ENCODE measurements at places on chromosomes 3 and 15.

- no peak for DNase-seq
These were observed 475 bp downstream of the SPSB4 start for GRCh38 chr3:141051443-141052200.

DNA sequence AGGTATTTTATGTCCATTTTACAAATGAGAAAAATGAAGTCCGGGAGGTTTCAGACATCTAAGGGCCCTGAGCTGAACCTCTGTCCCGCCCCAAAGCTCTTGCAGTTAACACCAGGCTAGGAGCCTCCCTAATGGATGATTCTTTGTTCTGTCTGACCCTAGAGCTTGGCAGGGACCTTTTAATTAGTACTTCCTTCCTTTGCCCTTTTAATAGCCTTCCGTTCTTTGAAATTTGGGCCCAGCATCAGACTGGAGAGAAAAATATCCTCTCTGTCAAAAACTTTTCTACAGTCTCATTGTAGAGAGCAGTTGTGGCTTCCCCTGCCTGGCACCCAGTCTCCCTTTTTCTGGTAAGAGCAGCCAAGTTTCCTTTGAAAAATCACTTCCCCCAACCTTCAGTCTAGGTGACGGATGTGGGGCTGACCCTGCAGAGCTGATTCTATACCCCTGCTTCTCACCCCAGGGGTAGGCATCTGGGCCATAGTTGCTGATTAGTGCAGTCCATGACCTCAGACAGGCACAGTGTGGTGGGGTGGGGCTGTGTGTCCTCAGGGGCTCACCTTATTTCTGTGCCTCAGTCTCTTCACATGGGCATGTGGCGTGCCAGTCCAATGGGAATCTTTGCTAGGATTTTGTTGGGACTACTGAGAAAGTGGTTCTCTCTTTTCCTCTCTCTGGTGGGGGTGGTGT lies 220.4 kb downstream of the ADAMTS9 start:
- DNase-seq, result no peak

DNA sequence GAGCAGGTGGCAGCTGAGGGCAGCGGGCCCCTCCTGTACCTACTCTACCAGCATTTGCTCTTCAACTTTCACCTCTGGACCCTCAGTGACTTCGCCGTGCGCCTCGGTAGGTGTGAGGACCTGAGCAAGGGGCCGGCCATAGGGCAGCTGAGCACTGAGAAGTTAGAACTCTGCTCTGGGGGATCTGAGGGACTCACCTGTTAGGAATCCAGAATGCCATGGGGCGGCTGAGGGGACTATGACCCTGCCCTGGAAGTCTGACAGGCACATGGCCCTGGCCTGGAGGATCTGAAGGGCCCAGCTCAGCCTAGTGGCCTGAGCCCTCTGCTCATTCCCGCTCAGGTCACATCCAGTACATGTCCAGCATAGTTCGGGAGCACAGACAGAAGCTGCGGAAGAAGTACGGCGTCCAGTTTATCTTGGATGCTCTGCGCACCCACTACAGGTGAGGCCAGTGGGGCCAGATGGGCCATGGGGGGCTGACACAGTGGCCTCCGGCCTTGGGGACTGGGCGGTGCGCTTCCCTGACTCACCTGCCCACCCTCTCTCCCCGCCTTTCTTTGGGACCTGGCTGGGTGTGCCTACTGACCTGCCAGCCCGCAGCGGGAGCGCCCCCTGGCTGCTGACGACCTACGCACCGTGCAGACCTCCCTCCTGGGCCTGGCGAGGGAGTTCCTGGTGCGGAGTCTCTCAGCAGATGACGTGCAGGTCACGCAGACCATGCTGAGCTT lies 18.8 kb downstream of the NBEAL2 start:
- DNase-seq, result peak; percentile 50

DNA sequence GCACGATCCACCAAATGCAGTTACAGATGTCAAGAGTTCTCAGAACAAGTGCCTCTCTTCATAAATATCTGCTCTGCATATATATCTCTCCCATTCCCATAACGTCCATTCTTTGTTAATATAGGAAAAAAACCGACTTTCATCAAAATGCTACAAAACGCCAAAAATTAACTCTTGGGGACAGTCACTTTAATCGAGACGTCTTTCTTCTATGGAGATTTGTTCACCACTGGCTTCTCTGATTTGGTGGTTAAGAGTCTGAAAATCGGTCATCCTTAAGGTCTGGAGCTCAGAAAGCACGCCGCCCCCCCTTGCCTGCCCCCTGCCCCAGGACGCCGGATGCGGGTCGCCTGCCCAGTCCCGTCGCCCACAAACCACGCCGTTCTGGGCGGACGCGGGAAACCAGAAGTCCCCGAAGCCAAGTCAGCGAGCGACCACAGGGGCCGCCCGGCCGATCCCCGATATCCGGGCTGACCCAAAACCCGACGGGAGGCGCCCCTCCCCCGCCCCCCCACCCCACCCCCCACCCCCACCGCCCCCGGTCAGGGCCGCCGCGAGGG lies 252.7 kb downstream of the TJP1 start:
- DNase-seq, result no peak

DNA sequence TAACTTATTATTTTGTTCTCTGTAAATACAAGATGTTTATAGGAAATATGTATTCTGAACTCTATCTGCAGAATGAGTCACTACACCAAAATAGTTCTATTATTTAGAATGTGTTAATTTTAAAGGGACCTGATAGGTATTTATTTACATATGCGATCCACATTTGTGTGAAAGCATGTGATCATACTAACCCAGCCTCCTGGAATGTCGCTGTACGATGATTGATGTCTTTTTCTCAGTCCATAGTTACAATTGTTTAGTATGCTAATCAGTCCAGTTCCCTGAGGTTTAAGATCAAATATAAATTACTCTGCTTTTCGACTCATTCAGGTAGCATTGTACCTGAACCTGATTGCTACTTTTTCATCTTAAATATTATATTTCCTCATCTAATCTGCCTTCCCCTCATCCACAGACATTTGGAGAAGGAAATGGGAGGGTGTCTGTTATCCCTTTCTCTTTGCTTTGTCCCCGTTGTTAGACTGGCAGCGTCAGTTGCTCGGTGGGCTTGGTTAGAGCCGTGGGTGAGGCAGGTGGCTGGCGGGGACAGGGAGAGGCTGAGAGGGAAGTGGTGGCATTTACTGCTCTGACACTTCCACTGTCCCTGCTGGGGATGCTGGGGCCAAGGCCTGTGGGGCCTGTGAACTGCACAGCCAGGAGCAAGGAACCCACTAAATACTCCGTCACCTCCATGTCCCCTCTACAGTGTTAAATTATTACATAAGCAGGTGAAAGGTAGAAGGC lies 27.8 kb upstream of the NR2E3 start:
- DNase-seq, result no peak

DNA sequence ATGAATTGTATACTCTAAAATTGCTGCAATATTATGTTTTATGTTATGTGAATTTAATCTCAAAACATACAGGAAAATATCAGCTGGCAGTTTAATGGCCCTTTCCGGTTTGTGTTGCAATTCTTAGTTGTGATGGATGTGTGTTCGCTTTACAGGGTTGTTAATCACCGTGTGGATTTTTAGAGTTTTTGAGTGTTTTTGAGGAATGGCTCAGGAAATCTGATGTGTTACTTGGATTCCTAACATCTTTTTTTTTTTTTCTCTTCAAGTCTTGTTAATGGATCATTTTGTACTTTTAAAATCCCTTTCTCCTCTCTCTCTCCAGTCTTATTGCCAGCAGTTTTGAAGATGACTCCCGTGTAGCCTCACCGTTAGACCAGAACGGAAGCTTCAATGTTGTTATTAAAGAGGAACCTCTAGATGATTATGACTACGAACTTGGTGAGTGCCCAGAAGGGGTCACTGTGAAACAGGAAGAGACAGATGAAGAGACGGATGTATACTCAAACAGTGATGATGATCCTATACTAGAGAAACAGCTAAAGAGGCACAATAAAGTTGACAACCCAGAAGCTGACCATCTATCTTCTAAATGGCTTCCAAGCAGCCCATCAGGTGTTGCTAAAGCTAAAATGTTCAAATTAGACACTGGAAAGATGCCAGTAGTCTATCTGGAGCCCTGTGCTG lies 35.7 kb downstream of the MGA start:
- DNase-seq, result no peak

DNA sequence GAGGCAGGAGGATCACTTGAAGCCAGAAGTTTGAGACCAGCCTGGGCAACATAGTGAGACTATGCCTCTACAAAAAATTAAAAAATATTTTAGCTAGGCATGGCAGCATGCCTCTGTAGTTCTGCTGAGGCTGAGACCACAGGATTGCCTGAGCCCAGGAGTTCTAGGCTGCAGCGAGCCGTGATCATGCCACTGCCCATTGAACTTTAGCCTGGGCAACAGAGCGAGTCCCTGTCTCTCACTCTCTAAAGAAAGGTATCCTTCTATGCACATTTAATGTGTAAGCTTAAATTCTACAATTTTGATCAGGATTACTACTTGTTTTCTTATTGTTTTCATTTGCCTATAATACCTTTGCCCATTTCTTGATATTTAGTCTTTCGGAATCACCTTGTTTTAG lies 26.8 kb downstream of the GALK2 start:
- DNase-seq, result no peak

DNA sequence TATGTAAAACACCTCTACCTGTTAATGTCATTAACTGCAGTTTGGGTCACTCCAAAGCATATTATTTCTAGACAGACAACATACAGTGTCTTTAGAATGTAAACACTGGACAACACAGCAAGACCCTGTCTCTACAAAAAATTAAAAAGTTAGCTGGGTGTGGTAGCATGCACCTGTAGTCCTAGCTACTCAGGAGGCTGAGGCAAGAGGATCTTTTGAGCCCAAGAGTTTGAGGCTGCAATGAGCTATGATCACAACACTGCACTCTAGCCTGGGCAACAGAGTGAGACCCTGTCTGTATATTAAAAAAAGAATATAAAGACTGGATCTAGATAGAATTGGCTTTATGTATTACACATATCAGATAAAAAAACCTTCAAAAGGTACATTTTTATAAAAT lies 20.0 kb upstream of the SPESP1 start:
- no peak for DNase-seq

DNA sequence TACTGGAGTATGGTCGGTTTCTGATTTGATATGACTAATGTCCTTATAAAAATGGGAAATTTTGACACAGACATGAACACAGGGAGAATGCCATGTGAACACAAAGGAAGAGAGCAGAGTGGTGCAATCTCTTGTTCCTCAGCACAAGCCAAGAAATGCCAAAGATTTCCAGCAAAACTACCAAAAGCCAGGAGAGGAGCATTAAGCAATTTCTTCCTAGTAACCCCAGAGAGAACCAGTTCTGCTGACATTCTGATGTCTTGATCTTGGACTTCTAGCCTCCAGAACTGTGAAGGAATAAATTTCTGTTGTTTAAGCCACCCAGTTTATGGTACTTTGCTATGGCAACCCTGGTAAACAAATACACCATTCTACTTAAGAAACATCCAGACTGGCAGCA lies 227.8 kb upstream of the MRPL3 start:
- DNase-seq, result no peak

DNA sequence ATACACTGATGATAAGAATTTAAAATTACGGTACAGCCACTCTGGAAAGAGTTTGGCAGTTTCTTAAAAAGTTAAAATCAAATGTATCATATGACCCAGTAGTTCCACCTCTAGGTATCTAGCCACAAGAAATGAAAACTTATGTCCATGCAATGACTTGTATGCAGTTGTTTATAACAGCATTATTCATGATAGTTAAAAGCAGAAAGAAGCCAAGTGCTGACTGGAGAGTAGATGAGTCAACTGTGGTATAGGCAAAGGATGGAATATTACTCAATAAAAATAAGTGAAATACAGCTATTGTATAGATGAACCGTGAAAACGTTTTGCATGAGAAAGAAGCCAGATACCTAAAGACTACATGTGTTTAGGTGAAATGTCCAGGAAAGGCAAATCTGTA lies 14.8 kb downstream of the GPR87 start:
- no peak for DNase-seq

DNA sequence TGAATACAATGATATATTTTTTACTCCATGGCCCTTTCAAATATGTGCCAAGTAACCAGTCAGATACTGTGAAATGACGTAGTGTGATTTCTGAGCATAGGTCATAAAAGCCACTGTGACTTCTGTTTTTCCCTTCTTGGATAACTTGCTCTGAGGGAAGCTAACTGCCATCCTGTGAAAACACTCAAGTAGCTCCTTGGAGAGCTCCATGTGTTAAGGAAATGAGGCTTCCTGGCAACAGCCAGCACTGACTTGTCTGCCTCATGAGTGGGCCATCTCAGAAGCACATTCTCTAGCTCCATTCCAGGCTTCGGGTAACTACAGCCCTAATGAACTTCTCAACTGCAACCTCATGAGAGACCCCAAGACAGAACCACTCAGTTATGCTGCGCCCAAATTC lies 9.5 kb upstream of the CCDC80 start:
- DNase-seq, result no peak

DNA sequence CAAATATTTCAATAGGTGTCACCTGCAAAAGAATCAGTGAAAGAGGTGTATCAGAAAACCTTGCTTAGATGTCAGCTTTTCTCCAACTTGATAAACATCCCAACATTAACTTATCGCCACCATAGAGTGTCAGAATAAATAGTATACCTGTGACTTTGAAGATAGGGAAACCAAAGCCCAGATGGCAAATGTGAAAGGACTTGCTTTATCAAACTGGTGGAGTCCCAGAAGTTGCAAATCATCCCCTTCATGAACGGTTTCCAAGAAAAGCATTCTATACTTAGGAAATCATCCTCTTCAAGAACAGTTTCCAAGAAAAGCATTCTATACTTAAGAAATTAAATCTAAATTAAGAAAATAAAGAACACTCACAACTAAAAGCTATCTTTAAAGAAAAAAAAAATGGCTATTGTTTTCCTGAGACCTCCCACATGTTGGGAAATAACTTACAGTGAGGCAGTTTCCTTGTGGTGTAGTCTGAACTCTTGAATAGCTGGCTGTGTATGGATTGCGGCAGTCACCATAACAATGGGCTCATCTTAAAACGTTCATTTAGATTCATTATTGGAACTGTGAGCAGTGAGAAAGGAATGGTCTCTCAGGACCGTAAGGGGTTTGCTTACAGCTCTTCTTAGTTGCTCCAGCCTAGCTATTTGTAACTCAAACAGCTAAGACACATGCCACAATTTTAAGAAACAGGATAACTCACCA lies 56.5 kb downstream of the GHSR start:
- no peak for DNase-seq

- no peak for DNase-seq
These were observed 331.8 kb upstream of the ARHGEF26 start for GRCh38 chr3:153789380-153789779.

DNA sequence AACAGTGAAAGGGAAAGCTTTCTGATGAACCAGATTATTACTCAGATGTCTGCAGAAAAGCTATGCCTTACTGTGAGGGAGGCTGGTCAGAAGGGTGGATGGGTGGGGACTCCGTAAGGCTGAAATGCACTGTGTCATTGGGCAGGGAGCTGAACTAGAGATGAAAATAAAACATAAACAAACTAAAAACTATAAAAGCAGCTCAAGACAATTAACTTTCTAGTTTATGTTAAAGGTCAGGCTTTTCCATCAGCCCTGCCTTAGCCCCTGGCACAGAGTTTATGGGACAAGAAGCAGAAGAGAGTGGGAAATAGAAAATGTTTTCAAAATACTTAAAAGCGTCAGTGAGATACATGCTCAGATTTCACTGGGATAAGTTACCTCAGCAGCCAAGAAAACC lies 310.0 kb upstream of the UBE2E2 start:
- DNase-seq, result no peak
